Pancreas (tissue), 10 donors: ENCODE measurements at places on chromosomes 7 and 10. TPM values are rescaled to one million over a fixed set of nuclear protein-coding genes. Genes with fewer than 3 reads are reported as not detected.
A peak's percentile ranks its signal among the peaks of the same experiment; 100 is the strongest.

- H3K27ac ChIP-seq = no peak overlapping the region
- no peak for DNase-seq
- no peaks in the 10 kb centered on the region for H3K27me3 ChIP-seq
Measured at GRCh38 chr7:64807731-64808365, 13.6 kb downstream of the ZNF138 start.

- no peak overlapping the region for H3K4me3 ChIP-seq
- no peak overlapping the region for H3K27ac ChIP-seq
- no peaks in the 10 kb centered on the region for H3K4me1 ChIP-seq
- no peaks in the 10 kb centered on the region for H3K36me3 ChIP-seq
Measured at GRCh38 chr7:116071629-116072028, 41.1 kb upstream of the TFEC start.

- H3K4me1 ChIP-seq = no peaks in the 10 kb centered on the region
- no peaks in the 10 kb centered on the region for H3K36me3 ChIP-seq
- no peak overlapping the region for H3K4me3 ChIP-seq
- no peak overlapping the region for H3K27ac ChIP-seq
Measured at GRCh38 chr7:7384228-7384627, 151.4 kb downstream of the COL28A1 start.

GRCh38 chr7:157719008-157719682 lies 382.3 kb downstream of the DNAJB6 start:
- no peaks in the 10 kb centered on the region for H3K36me3 ChIP-seq
- H3K4me1 ChIP-seq = no peaks in the 10 kb centered on the region
- peak; percentile 55 for DNase-seq
- no peak overlapping the region for H3K4me3 ChIP-seq

GRCh38 chr10:68125772-68126171 lies 16.5 kb downstream of the MYPN start:
- H3K36me3 ChIP-seq = no peaks in the 10 kb centered on the region
- no peak for DNase-seq
- no peaks in the 10 kb centered on the region for H3K4me1 ChIP-seq
- no peak overlapping the region for H3K27ac ChIP-seq

AMPH gene
- 6.8 TPM for polyA plus RNA-seq

GRCh38 chr7:130277763-130278643 lies 11.3 kb downstream of the CPA2 start:
- no peaks in the 10 kb centered on the region for H3K36me3 ChIP-seq
- peaks cover 51% of the 10 kb centered on the region for H3K4me1 ChIP-seq
- no peaks in the 10 kb centered on the region for H3K27me3 ChIP-seq
- DNase-seq = peak; percentile 67
- H3K27ac ChIP-seq = peak overlapping the region; percentile 71

MSS51 gene
- 2.0 TPM for polyA plus RNA-seq

OPALIN gene
- not detected for polyA plus RNA-seq

GRCh38 chr7:41891950-41892349 lies 189.1 kb upstream of the INHBA start:
- H3K27ac ChIP-seq = no peak overlapping the region
- H3K36me3 ChIP-seq = no peaks in the 10 kb centered on the region
- H3K4me1 ChIP-seq = no peaks in the 10 kb centered on the region
- no peaks in the 10 kb centered on the region for H3K27me3 ChIP-seq
